ENCODE measurements at places on chromosomes 13 and 19.

- peak; percentile 84 for DNase-seq
These were observed 21.0 kb downstream of the ZNF114 start for GRCh38 chr19:48290771-48291488.

- no peak for DNase-seq
These were observed 496.4 kb downstream of the FOXO1 start for GRCh38 chr13:40170091-40170490.

GRCh38 chr13:100658363-100658762, 16.2 kb downstream of the TMTC4 start:
- no peak for DNase-seq

DNA sequence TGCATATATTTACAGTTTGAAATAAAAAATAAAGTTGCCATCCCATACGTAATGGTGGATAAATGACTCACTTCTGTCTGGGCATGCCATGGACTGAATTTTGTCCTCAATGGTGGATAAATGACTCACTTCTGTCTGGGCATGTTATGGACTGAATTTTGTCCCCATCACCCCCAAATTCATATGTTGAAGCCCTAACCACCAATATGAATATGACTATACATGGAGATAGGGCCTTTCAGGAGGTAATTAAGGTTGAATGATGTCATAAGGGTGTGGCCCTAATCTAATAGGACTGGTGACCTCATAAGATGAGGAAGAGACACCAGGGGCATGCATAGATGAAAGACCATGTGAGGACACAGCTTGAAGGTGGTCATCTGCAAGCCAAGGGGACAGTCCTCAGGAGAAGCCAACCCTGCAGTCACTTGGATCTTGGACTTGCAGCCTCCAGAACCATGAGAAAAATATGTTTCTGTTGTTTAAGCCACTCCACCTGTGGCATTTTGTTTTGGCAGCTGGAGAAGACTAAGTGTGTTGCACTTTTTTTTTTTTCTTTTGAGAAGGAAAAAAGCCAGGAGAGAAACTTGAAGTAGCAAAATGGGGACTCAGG, 41.8 kb downstream of the RFC3 start:
- no peak for DNase-seq

GRCh38 chr19:1082165-1082927, 12.8 kb downstream of the POLR2E start:
- DNase-seq, result peak; percentile 92

- DNase-seq, result no peak
These were observed 82.0 kb downstream of the FRY start for GRCh38 chr13:32113532-32113931.

- DNase-seq, result no peak
These were observed 1422.2 kb upstream of the PCDH20 start for GRCh38 chr13:62837895-62838294.

DNA sequence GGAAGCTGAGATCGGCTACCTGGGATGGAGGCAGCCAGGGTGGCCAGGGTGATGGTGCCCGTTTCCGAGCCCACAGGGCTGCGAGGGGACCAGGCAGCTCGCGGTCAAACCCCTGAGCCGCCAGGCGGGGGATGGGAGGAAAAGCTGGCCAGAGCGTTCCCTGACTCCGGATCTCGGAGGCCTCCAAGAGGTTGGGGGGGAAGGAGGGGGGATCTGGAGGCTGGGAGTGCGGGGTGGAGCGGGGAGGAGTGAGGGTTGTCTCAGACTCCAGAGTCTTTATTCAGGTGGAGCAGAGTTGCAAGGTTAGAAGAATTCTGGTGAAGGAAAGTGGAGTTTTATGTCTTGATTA, 1.1 kb downstream of the CACNG7 start:
- no peak for DNase-seq

GRCh38 chr13:41004875-41005693, 14.0 kb downstream of the ELF1 start:
- no peak for DNase-seq

- DNase-seq, result no peak
These were observed 16.1 kb upstream of the DHRS12 start for GRCh38 chr13:51820016-51820597.

DNA sequence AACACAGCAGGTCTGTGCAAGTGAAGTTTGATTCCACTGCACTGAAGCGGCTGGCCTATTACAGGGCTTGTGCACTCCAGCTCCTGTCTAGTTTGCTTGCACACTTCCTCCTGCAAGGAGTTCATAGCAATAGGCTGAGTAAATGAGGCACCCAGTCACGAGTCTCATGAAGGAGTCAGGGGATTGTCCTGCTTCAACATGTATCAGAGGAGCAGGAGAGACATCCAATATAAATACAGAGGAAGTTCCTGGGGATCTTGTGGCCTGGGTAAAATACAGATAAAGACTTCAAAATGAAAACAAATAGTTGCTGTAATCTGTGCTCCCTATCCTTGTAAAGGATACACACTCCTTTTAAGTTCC, 259.9 kb downstream of the SLITRK1 start:
- no peak for DNase-seq
